ENCODE measurements at places on chromosomes 4 and X.

GRCh38 chr4:157300701-157301100, 80.2 kb downstream of the GRIA2 start:
- DNase-seq = no peak

GRCh38 chr4:83221897-83222441, 62.6 kb downstream of the COQ2 start:
- no peak for DNase-seq

DNA sequence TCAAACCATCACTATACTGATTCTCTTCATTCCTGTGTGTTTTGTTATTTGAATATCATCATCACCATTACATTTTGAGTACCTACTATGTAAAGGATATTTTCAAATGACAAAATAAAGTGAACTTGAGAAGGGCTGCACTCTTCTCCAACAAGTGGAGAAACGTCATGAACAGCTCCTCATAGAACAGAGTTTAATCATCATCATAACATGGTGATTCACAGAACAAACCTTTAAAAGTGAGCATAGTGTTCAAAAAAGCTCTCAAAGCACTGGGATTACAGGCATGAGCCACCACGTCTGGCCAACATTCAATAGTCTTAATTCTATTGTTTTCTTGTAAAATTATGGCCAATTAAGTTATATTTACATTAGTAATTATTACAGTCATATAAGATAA, 993.9 kb downstream of the PDHA2 start:
- no peak for DNase-seq

DNA sequence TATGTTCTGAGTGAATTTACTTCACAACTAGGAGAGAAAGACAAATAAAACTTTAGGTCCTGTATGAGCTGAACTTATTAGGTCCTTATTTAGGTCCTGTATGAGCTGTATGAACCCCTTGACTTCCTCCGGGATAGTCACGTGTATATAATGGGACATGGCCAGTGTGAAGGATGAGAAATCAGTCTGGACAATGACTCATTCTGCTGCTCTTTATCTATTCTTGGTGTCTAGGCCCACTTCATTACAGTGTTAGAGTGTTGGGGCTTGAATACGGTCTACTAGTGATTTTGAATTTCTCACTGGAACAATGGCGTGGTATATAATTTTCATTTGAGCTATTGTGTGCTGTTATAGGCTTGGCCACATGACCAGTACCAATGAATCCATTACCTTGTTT, 21.9 kb downstream of the STK26 start:
- no peak for DNase-seq

DNA sequence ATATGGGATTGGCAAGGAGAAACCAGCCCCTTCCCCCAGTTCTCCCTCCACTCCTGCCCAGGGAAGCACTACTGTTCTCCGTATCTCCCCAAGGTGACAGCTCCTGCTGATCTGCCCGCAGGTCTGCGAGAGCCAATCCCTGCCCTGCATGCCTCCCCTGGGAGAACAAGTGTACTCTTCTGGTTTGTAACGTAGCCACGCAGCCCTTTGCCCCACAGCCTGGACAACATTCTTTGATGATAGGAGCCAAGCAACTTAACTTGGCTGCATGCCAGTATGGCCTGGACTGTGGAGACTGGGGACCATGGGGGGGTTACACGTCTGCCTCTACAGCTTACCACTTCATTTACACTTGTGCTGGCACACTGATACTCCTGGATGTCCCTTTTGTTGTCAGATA, 2.0 kb downstream of the STBD1 start:
- DNase-seq = no peak

GRCh38 chrX:140492066-140492994, 12.5 kb downstream of the SOX3 start:
- no peak for DNase-seq

DNA sequence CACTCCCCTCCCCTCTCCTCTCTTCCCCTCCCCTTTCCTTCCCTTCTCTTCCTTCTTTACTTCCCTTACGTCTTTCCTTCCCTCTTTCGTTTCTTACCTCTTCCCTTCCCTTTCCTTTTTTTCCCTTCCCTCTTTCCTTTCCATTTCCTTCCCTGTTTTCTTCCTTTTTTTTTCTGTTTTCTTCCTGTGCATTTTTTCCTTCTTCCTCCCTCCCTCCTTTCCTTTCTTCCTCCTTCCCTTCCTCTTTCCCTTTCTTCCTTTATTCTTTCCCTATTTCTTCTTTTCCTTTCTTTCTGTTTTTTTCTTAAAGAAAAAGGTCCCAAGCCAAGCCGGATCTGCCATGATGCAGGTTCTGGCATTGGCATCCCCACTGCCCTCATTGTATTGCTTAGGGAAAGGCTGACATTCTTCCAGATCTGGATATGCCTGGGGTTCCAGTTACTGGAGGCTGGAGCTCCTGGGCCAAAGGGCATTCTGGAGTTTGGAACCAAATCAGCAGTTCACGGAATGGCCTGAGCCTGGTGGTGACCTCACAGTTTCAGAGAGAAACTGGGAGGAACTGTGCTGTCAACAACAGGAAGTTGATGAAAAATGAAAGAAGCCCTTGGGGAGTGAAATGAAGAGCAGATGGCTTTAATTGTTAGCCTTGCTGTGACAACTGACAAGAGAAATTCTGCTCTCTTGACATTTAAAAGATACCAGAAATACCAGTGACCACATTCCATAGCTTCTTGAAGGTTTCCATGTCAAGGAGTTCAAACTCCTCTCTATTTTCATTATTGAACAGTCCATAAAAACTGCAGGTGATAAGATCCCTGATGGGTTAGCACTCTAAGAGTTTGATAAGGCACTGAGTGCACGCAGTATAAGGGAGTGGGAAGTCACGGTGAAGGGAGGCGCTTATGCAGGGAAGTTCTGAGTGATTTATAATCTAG, 622.1 kb downstream of the SPRY1 start:
- peak; percentile 93 for DNase-seq

DNA sequence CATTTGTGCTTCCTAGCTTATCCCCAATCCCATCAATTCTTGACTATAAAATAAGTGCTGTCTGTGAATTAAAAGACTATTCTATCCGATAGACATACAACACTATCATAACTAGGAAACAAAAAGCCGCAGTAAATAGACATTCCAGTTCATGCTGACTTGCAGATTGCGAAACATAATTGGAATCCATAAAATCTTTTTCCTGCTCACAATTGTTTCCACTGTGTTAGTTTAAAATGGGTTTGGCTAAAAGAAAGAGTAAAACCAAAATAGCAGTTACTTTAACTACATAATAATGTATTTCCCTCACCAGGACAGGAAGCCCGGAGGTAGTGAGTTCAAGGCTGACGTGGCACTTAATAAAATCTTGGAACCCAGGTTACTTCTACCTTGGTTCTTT, 17.2 kb downstream of the SMIM31 start:
- no peak for DNase-seq

- DNase-seq = no peak
Measured at GRCh38 chr4:183287309-183287659, 32.8 kb downstream of the CLDN22 start.

- DNase-seq = no peak
Measured at GRCh38 chr4:123651066-123651465, 254.5 kb downstream of the SPRY1 start.

GRCh38 chr4:81214881-81215868, at the start of gene PRKG2:
PRKG2 (minus strand) TSS chr4:81215222; CDS start chr4:81205047, 10,175 bp downstream.
- DNase-seq = no peak

DNA sequence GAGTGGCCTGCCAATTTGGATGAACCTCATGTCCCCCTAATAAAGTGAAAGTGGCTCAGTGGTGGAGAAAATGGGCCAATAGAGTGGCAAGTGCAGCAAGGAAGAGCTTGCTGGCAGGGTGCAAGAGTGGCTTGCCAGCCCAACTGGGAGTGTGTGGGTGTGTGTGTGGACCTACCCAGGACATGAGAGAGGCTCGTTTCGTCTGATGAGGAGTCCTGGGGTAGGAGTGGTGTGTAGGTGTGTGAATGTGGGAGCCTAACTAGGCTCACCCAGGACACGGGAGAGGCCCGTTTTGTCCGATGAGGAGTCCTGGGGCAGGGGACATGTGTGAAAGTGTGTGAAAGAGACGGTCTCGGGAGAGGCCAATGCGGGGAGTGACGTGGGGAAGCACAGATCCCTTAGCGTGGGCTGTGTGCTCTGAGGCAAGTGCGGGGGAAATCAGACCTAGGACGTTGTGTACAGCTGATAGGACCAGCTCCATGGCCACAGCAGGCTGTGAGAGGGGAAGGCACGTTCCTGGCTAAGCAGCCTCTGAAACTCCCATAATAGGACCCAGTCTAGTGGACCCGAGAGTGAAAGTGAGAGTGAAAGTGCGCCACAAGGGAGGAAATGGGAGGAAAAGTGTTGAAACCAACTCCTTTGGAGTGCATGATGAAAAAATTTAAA, 5.3 kb downstream of the GAGE10 start:
- peak; percentile 52 for DNase-seq

GRCh38 chr4:17098996-17099395, 200.6 kb upstream of the LDB2 start:
- DNase-seq = no peak

DNA sequence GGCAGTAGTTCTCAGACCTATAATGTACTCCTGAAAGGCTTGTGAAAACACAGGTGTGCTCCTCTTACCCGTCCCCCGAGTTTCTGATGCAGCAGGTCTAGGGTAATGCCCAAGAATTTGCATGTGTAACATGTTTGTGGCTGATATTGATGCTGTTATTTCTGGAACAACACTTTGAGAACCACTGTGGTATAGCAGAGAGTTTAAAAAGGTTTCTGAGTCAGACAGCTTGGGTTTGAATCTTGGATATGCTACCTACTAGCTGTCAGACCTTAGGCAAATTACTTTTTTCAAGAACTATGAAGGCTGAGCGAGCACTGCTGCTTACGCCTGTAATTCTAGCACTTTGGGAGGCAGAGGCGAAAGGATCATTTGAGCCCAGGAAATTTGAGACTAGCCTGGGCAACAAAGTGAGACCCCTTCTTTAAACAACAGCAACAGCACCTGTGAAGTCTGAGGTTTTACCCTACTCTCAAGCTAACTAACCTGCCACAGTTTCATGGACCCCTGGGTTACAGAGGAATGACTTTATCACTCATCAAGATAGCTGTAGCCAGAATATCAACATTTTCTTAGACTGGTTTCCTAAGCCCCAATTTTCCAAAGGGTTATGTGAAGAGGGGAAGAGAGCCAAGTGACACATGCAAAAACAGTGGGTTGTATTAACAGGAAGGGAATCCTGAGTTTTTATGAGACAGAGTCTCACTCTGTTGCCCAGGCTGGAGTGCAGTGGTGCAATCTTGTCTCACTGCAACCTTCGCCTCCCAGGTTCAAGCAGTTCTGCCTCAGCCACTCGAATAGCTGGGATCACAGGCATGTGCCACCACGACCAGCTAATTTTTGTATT, 5.1 kb downstream of the AFF1 start:
- DNase-seq = peak; percentile 70

DNA sequence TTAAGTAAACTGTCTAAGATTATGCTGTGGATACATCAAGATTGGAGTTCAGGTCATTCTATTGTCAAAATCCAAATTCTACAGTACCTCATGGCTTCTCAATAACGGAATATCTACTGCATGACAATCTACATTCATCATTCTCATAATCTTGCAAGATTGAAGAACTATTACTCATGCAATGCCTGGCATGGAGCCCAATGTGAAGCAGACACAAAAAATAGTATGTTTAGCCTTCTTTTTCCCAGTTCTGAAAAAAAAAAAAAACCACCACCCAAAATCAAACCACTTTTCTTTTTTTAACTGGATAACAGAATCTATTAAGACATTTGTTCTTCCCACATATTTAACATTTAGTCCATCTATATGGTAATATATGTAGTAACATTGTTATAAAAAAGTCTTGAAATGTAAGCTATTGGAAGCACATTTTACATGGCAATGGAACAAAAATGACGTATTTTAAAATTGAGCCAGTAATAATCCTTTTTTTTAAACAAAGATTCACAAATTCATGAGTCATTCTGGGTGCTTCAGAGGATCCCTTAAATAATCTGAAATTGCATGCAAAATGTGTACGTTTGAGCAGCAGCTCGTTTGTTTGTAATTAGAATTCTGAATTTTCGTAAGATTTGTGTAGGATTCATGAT, 232.2 kb upstream of the FMR1 start:
- DNase-seq = no peak

DNA sequence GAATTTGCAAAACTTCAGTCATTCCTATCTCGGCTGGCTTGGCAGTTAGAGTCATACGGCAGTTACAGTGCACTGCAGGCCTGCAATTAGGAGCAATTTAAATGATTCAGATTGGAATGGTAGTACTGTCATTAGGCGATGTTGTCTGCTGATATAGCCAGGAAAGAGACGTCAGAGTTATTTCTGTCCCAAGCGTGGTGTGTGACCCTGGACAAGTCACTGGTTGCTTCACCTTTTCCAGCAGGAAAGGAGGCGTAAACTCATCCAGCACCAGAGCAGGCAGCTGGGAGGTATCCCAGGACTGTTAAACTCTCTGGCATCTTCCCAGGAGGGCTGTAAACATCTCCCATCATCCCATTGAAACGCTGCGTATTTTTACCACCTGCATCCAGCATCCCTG, 836 bp upstream of the LNX1 start:
- no peak for DNase-seq

GRCh38 chr4:77159806-77160205, 2.8 kb downstream of the CCNG2 start:
- peak; percentile 32 for DNase-seq

- DNase-seq = no peak
Measured at GRCh38 chrX:106436691-106437090, 175.1 kb upstream of the RADX start.

DNA sequence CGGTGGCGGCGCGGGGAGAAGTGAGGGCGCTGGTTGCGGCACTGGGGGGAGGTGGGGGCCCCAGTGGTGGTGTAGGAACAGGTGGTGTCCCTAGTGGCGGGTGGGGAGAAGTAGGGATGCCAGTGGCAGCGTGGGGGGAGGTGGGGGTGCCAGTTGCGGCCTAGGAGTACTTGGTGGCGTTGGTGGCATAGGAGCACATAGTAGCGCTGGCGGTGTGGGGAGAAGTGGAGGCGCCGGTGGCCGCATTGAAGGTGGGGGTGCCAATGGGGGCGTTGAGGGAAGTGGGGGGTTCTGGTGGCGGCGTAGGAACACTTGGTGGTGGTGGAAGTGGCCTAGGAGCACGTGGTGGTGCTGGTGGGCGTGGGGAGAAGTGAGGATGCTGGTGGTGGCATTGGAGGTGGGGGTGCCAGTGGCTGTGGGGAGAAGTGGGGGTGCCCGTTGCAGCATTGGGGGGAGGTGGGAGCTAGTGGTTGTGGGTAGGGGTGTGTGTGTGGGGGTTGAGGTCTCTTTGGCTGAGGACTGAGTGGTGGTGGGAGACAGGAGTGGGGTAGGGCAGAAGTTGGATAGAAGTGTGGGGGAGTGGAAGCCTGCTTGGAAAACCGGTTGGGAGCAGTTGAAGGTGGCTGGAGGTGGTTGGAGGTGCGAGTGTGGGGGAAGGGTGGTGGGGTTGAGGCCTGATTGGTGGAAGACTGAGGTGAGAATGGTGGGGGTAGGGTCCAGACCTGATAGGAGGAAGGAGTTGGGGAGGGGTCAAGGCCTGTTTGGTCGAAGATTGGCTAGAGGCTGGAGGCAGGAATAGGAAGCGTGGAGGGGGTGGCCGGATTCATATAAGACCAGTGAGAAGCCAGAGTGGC, 1.1 kb downstream of the GCNA start:
- no peak for DNase-seq

Data from EH (cell line).